ENCODE measurements at places on chromosomes 4 and X.

DNA sequence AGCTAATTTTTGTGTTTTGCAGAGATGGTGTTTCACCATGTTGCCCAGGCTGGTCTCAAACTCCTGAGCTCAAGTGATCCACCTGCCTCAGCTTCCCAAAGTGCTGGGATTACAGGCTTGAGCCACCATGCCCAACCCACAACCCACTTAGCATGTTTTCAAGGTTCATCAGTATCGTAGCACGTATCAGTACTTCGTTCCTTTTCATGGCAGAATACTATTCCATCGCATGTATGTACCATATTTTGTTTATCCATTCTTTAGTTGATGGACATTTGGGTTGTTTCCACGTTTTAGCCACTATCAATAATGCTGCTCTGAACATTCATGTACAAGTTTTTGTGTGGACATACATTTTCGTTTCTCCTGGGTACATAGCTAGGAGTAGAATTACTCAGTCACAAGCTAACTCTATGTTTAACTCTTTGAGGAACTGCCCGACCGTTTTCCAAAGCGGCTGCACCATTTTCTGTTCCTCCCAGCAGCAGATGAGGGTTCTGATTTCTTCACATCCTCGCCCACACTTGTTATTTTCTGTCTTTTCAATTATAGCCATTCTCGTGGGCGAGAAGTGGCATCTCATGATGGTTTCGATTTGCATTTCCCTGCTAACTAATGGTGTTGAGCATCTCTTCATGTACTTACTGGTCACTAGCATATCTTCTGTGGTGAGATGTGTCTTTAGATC is 32.5 kb downstream of the MAN2B2 start:
- H3K27me3 ChIP-seq = no peaks in the 10 kb centered on the region
- H3K27ac ChIP-seq = no peak overlapping the region
- H3K36me3 ChIP-seq = peaks cover 37% of the 10 kb centered on the region

DNA sequence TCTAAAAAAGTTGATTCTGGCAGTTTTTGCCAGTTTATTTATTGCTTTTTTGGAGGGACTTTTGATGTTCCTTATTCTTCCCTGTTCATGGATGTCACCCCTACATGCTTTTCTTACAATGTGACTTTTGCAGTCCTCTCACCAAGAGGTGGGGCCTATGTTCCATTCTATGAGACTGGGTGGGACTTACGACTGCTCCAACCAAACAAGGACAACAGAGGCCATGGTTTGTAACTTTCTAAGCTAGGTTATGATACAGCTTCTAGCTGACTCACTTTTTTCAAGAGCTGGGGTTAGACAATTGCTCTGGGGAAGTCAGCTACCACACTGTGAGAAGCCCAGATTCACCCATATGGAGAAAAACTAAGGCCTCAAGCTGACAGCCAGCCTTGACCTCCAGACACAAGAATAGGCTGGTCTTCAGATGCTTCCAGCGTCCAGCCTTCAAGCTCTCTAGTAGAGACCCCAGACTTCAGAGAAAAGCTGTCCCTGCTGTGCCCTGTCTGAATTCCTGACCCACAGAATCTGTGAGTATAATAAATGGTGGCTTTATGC is 39.5 kb downstream of the ENOPH1 start:
- DNase-seq = no peak
- no peak overlapping the region for H3K27ac ChIP-seq
- H3K36me3 ChIP-seq = no peaks in the 10 kb centered on the region
- no peaks in the 10 kb centered on the region for H3K4me1 ChIP-seq
- H3K4me3 ChIP-seq = no peak overlapping the region
- H3K27me3 ChIP-seq = no peaks in the 10 kb centered on the region

GRCh38 chr4:79650217-79650616 is 242.2 kb upstream of the GK2 start:
- H3K4me3 ChIP-seq = no peak overlapping the region
- no peaks in the 10 kb centered on the region for H3K4me1 ChIP-seq
- no peaks in the 10 kb centered on the region for H3K36me3 ChIP-seq
- H3K27me3 ChIP-seq = no peaks in the 10 kb centered on the region
- no peak overlapping the region for H3K27ac ChIP-seq

DNA sequence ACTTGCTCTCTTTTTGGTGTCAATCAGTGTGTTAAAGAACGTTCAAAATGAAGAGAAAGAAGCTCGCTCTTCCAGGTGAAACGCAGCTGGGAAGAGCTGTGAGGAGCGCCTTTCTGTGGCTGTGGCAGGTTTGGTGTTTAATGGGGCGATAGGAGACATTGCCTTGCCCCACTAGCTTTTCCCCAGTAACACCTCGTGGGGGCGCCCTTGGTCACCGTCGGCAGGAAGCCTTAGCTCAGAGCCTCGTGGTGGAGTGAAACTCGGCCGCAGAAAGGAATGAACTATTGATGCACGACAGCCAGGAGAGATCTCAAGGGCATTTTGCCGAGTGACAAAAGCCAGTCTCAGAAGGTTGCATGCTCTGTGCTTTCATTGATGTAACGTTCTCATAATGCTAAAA is 65.1 kb downstream of the GPR143 start:
- no peak for DNase-seq
- H3K27ac ChIP-seq = no peak overlapping the region
- no peak overlapping the region for H3K4me3 ChIP-seq
- H3K36me3 ChIP-seq = peaks cover 2% of the 10 kb centered on the region
- H3K4me1 ChIP-seq = no peaks in the 10 kb centered on the region
